WTC11 (cell line): ENCODE measurements at places on chromosomes 11 and 22.

DNA sequence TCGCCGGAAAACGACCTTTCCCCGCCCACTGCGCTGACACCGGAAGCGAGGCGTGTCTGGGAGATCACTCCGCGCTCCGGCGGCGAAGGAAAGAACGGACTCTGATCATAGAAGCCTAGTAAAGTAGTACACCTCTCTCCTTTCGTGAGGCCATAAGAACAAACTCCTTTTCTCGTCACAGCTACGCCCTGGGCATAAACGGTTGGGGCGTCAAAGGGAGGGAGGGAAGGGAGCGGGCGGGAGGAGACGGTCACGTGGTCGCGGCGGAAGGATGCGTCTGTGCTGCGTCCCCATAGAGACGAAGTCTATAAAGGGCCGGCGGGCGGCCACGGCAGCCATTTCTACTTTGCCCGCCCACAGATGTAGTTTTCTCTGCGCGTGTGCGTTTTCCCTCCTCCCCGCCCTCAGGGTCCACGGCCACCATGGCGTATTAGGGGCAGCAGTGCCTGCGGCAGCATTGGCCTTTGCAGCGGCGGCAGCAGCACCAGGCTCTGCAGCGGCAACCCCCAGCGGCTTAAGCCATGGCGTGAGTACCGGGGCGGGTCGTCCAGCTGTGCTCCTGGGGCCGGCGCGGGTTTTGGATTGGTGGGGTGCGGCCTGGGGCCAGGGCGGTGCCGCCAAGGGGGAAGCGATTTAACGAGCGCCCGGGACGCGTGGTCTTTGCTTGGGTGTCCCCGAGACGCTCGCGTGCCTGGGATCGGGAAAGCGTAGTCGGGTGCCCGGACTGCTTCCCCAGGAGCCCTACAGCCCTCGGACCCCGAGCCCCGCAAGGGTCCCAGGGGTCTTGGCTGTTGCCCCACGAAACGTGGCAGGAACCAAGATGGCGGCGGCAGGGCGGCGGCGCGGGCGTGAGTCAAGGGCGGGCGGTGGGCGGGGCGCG lies at the start of gene ATF4:
TSS of gene ATF4 (plus strand) at position 337 of the 880 bp plus-strand sequence. CDS start 884 bp downstream, outside the sequence.
- peak; percentile 80 for DNase-seq

GRCh38 chr11:101940901-101941520 lies 24.7 kb upstream of the ANGPTL5 start:
- no peak for DNase-seq

DNA sequence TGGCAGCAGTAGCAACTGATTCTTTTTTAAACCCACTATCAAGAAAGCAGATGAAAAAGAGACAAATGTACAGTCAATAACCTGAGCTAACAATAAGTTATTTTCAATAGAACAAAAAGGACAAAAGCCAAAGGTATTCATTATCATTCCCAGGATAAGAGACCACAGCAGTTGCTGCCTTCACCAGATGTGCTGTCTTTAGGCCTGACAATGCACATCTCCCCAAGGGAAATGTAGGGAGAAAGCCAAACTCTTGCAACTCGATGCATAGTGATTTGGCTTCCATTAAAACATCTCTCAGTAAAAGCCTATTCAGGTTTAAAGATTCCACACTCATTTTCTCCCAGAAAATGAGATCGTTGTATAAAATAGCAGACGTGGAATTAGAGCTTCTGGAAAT lies 210.7 kb downstream of the METTL15 start:
- no peak for DNase-seq

DNA sequence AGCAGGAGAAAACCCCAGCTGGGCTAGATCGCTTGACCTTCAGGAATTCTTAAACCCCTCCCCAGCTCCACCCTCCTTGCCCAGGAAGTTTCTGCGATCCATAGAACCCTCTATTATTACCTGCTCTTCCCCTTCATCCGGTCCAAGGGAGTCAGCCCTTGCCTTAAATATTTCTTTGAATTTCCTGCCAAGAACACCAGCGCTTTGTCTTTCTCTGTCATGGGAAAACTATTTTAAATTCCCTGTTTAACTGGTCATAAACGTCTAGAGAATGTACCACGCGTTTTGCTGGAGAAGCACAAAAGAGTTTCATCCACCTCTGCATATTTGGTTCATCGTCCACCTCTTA lies 496 bp upstream of the TRAF6 start:
- no peak for DNase-seq

- DNase-seq = no peak
Measured at GRCh38 chr22:38228873-38229740, 27.3 kb downstream of the MAFF start.

DNA sequence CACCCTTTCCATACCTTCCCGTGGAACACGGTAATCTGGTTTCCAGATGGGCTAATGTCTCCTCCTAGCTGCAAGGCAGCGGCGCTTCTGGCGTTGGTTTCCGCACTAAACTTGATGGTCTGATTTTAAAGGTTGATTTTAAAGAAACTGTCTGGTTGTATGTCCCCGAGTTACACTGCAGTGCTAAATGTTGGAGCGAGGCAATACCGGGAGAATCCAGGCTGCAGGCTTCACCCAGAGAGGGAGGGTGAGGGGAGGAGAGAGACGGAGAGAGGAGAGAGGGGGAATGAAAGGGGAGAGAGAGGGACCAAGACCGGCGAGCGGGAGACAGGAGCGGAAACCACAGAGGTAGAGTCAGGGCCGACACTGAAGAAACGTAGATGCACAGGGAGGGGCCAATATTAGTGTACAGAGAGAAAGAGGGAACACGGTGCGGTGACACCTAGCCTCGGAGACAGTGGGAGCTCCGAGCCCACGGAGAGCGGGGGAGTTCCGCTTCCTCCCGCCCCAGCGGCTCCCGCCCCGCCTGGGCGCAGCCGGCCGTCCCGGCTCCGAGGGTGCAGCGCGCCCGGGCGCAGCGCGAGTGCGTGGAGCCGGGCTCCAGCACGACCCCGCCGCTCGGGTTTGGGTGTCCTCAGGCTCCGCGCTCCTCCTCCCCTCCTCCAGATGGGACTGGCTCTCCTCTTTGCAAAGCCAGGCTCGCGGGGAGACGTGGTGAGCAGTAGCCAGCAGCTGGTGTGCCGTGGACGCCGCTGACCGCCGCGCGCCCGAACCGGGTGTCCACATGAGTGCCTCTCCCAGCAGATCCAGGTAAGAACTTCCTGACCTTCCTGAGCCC lies 71.9 kb upstream of the GRAMD1B start:
- peak; percentile 38 for DNase-seq

DNA sequence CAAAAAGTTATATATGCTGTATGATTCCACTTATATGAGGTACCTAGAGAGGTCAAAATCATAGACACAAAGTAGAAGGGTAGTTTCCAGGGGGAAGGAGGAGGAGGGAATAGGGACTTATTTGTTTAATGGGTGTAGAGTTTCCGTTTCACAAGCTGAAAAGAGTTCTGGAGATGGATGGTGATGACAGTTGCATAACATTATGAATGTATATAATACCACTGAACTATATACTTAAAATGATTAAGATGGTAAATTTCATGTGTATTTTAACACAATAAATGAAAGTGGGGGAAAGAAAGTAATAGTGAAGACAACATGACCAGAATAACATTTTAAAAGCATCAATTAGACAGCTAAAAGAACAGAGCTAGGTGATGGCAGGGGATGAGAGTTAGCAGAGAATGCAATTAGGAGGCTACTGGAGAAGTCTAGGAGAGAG lies 51.2 kb downstream of the MRTFA start:
- no peak for DNase-seq

DNA sequence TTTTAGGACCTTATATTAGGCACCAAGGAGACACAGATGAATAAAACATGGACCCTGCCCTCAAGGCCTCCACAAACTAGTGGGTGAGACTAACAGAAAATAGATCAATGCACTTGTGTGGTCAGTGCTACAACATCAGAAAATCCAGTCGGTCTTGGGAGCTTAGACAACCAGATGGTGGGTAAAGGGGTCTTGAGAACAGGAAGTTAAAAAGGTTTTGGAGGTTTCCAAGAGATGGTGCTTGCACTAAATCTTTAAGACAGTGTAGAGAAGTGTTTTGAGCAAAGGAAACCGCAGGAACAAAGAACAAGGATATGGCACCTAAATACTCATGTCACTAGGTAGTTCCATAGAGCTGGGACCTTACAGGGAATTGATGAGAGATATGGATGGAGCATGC lies 56.2 kb downstream of the GALNT18 start:
- no peak for DNase-seq

- no peak for DNase-seq
Measured at GRCh38 chr11:60158636-60159035, 24.2 kb downstream of the MS4A6A start.

DNA sequence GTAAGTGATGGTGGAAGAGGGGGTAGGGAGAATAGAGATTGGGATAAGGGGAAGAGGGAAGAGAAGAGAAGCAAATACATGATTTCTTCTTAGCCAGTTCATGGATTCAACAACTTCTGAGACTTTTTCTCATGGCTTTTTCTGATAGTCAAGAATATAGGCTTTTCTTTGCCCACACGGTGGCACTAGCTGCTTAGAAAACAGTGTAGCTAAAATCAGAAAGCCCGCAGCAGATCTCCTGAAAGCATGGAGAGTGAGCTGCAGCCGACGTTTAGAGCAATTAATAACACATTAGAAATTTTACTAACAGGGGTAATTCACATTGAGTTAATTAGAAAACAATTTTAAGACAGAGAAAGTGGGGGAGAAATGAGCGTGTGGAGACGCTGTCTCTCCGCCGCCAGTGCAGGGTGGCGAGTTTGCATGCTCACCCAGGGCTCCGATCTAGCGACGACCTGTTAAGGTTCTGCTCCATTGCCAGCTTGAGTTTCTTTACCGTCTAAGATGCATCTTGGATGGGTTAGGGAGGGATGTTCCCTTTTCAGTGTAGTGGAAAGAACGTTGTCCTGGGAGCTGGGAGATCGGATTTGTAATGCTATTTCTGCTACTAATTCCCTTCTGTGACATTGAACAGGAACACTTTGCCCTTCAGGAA lies 3.3 kb upstream of the RAG1 start:
- DNase-seq = no peak
